Retina (tissue), 1 donor: ENCODE measurements at places on chromosomes 5 and 9.
A peak's percentile ranks its signal among the peaks of the same experiment; 100 is the strongest.

- no peak for DNase-seq
These were observed 15.9 kb downstream of the FLT4 start for GRCh38 chr5:180633283-180634177.

- no peak for DNase-seq
These were observed 230.3 kb upstream of the TBCA start for GRCh38 chr5:78006449-78006848.

GRCh38 chr5:123001808-123002207 lies 34.7 kb downstream of the PPIC start:
- DNase-seq: no peak

DNA sequence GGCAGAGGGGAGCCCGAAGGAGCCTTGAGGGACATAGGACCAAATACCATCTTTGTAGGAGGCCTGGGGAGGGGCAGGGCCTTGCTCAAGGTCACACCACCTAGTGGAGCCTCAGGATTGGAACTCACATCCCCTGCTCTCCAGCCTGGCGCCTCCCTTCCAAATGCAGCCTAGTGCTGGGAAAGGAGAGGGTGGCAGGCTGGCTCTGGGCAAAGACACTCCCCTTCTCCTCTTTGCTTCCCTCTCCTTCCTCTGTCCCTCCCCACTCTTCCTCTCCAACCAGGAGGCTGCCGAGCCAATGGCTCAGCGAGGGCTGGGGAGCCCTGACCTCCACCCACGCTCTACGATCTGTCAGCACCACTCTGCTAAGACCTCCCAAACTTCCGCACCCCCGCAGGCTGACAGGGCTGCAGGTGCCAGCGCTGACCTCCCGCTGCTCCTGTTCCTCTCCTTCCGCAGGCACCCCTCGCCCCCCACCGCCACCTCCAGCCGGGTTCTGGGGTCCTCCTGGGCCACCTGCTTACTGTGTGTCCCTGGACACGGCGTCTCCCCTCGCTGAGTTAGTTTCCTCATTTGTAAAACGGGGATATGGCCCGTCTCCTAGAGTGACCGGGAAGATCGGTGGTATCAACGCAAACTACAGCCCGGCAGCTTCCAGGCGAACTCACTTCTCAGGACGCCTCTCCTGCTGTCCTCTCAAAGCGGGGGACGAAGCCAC lies 52.9 kb downstream of the C9orf50 start:
- DNase-seq: peak; percentile 85

- DNase-seq: peak; percentile 39
These were observed 710.0 kb upstream of the GRAMD2B start for GRCh38 chr5:125713109-125713805.

DNA sequence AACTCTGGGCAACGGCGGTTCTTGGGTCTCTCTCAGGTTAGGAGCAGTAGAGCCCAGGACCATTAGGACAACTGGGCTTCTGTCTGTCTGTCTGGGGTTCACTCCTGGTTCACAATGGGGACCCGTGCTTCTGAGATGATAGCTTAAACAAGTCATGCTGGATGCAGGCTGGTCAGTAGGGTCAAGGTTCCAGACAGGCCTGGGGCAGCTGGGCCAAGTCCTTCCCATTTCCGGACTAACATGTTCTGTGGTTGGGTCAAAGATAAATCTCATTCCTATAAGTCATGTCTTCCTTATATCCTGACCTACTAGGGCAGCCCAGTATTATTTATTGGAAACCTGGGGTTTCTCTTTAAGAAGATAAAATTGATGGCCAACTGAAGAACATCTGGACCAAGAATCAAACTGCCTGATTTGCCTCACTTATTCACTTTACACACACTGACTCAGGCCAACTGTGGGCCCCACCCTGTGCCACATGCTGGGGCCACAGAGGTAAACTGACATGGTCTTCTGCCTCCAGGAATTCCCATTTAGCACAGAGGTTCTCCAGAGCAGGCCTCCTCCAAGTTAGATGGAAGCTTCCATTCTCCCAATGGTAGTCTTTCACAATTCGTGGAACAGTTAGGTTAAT lies 8.3 kb downstream of the HDHD3 start:
- DNase-seq: no peak

- peak; percentile 73 for DNase-seq
These were observed 28.1 kb downstream of the NTRK2 start for GRCh38 chr9:84697509-84698114.

DNA sequence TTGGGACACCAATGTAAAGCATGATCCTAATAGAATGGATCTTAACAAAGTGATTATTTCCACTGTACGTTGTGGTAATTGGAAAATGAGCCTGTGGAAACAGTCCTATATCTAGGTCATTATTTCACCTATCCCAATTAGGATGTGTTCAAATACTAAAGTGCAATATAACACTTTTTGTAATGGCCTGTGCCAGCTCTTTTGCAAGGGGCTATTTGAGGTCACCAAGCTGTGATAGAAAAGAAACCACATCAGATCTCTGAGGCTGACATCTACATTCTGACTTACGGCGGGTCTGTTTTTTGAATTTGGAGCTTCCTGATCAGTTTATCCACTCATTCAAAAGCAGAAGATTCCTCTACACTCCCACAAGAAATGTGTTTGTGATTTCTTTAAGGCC lies 150.0 kb downstream of the TLE1 start:
- DNase-seq: no peak

DNA sequence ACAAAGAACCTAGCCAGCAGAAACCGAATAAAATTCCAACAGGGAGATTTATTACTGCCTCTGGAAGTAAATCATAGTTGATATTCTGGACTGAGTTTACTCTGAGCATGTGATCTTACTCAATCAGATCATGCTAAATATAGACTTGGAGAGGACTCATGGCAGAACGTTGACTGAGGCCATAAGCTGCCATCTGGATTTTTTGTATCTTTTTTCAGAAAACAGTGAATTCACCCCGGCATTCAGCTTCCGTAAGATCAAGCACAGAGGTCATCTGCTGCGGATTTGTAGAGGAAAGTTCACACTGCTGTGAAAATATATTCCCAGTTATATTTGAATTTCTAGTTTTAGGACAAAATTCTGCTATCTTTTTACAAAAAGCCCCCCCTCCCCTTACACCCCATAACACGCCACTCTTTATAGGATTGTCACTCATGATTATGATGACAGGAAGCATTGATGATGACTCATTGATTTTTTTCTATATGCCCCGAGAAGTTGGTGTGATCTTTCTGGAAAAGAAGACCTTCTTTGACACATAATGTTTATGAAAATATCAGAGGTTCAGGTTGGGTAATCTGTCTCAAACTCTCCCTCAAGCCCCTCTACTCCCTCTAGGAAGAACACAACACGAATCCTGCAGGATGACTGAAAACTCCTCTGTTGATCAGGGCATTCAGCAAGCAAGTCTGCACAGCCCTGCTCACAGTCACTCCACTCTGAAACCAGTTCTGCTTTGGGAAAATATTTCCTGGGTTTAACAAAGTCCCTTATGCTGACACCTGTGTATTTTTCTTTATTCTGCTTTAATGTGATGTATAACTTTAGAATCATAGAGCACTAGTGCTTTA lies 70.8 kb downstream of the NXNL2 start:
- no peak for DNase-seq

DNA sequence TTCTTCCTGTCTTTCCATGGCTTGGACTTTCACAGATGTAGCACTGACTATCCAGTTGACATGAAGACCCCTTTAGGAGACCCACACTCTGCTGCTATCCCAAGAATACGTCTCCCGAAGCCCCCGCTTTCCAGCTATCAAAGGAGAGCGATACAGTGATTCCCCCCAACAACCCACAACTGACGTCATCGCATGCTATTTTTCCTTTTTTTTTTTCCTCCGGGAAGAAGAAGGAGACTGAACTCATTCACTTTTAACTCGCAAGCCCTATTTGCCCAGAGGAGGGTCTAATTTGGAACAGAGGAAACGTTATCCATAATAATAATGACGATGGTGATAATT lies 2.1 kb downstream of the PAPPA start:
- peak; percentile 55 for DNase-seq

DNA sequence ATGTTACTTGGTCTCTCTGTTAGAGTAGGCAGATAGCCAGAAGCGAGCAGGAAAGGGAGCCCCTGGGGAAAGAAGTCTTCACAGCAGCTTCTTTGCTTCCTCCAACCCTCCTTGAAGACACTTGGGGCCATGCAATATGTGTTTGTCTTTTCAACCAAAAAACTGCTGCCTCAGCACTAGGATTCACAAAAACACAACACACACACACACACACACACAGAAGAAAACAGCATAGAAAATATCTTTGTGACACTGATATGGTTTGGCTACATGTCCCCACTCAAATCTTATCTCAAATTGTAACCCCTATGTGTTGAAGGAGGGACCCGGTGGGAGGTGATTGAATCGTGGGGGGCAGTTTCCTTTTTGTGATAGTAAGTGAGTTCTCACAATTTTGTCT lies 133.3 kb downstream of the CDH12 start:
- DNase-seq: no peak

DNA sequence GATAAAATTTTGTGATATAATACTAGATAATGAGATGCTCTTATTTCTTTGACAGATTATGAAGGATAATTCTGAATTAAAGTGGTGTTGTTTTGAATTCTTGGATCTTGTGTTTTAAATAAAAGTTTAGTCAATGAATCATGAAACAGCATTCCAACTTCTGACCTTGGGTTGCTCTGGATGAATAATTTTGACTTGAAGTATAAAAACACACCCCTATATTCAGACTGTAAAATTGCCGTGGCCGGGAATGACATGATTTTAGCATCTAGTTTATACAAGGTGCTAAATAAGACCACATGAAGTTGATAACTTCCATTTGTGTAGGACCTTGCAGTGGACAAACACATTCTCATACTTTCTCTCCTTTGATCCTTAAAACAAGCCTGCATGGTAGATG lies 67.2 kb upstream of the DAP start:
- no peak for DNase-seq

DNA sequence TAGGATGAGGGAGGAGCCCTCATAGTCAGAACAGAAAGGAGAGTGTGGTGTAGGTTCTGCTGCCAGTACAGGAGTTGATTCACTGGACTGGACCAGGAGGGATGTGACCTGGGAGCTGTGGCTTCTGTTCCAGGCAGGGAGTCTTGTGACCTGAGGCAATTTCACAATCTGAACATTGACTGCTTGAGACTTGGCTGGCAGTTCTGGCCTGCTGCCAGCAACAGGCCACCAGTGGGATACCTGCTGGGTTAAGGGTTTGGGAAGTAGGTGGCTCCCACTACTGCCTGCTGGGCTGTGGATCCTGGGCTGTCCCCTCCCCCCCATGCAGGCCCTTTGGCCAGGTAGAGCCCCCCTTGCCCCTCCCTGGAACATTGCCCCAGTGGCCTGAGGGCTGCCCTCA lies 268.6 kb upstream of the ARRDC3 start:
- DNase-seq: no peak

GRCh38 chr5:179870403-179870903 lies 11.8 kb upstream of the MRNIP start:
- peak; percentile 57 for DNase-seq

GRCh38 chr9:91426123-91426745 lies 2.6 kb upstream of the NFIL3 start:
- DNase-seq: peak; percentile 31
